CD4-positive, alpha-beta T cell treated with Interleukin-10 for 1 hour (primary cell): ENCODE measurements at places on chromosomes 11 and 22.

DNA sequence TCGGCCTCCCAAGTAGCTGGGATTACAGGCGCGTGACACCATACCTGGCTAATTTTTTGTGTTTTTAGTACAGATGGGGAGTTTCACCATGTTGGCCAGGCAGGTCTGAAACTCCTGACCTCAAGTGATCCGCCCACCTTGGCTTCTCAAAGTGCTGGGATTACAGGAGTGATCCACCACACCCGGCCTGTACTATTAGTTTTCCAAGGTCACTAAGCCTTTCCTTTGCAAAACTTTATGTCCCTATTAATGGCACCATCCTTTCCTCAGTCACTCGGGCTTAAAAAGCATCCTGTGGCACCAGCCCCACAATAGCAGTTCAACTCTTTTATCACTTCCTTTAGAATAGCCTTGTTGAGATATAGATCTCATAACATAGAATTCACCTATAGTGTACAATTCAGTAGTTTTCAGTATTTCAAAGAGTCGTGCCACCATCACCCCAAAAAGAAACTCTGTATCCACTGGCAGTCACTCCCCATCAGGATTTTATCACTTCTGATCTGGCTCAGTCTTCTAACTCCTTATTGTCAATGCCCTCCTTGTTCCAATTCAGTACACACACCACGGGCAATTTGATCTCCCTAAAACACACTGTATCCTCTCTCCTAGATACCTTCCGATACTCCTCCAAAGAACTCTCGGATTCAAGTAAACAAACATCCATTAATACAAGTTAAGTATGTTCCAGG, 921 bp upstream of the BCL2L13 start:
- no peak for DNase-seq

DNA sequence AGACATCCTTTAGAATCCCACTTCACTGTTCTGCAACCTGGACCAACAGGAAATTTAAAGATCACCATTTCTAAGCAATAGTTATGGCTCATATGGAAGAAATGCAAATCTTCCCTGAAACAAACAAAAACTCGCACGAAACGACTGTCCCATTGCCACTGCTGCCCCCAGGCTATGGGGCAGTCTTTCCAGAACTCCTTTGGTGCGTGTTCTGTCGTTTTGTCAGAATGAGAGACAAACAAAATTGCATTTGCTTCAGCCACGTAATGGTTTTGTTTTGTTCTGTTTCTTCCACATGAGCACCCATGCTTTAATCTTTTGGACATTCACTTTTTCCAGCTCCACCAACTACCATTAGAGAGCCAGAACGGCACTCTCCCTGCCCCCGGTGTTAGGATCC, 10.8 kb upstream of the FBLN1 start:
- no peak for DNase-seq

DNA sequence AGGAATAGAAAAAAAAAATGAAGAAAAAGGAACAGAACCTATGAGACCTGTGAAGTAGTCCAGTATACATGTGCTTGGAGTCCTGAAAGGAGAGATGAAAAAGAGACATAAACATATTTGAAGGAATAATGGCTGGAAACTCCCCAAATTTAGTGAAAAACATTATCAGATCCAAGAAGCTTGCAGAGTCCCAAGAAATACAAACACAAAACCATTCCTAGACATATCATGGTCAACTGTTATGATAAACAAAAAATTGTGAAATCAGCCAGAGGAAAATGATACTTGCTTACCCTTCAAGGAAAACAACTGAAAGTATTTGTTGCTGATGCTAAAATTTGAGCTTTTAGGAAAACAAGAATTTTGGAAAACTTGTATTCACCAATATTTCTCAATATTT, 250.1 kb downstream of the DDX10 start:
- no peak for DNase-seq

GRCh38 chr22:46865052-46865434, 102.6 kb downstream of the TBC1D22A start:
- no peak for DNase-seq

DNA sequence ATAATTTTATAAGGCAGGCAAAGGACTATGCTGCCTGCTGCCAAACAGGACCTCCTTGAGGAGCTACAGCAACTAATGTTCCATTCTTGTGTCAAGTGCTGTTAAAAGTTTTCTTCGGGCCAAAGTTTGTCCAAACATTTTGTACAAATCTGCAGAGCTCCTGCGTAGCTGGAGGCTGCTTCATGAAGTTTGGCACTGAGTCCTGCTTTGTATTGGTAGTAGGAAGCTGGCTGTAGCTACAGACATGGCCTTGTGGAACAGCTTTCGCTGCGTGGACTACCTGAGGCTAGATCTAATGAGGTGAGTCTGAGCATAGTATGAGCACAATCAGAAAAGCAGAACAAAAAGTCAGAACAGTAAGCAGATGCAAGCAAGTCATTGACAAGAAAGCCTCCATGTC, 528.1 kb downstream of the DLG2 start:
- DNase-seq = no peak

DNA sequence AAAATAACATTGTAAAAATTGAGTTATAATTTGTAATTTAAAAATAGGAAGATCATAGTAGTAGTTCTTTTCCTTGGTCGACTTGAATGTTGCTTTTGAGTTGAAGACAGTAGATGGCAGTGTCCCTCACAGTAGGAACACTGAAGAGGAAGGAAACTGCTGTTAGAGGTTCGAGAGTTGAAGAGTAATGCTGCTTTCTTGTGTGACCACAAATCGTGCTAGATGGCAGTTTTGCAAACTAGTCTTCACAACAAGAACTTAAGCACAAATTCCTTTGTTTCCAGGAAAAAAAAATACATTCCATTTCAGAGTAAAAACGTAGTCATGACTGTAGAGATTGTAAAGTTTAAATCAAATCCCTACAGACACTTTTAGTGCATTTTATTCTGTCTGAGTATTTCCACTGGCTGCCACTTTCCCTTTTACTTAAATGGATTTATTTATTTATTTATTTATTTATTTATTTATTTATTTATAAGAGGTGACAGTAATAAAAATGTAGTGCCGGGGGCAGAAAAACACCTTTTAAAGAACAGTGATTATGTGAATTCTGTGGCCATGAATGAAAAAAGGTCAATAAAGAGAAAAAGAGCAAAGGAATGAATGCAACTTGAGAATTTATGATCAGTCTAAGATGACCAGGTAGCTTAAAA, 54.6 kb downstream of the SPECC1L start:
- peak; percentile 62 for DNase-seq

- DNase-seq = no peak
Measured at GRCh38 chr11:116130122-116130521, 625.9 kb upstream of the CADM1 start.

DNA sequence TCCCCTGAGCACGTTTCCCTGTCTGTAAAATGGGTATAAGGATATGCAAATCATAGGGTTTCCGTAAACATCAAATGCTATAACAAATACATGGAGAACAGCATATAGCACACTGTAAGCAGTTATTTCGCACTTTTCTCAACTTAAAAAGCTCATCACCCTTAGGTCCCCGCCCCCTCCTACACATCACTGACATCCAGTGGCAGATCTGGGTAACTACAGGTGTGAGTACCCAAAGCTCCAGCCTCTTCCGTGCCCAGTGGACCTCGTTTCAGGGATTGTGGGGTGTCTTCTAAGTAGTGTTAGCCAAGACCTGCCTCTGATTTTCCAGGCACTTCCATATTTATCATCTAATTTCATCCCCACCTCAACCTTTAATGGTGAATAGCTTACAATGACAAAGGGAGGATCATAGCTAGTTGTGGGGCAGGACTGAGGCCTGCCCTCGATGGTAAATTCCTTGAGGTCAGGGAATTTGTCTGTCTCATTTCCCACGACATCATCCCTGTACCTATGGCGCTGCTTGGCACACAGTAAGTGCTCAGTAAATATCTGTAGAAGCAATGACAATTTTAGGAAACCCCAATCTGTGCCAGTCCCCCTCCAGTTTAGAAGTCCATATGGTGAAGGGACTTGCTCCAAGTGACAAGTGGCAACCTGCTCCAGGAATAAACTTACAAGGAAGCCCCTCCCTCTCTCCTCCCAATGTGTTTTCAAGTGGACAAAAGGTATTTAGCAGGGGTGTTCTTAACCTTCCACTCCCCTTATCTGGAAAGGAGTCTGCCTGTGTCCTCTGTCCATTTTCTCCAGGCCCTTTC, 340.5 kb downstream of the TENM4 start:
- no peak for DNase-seq

DNA sequence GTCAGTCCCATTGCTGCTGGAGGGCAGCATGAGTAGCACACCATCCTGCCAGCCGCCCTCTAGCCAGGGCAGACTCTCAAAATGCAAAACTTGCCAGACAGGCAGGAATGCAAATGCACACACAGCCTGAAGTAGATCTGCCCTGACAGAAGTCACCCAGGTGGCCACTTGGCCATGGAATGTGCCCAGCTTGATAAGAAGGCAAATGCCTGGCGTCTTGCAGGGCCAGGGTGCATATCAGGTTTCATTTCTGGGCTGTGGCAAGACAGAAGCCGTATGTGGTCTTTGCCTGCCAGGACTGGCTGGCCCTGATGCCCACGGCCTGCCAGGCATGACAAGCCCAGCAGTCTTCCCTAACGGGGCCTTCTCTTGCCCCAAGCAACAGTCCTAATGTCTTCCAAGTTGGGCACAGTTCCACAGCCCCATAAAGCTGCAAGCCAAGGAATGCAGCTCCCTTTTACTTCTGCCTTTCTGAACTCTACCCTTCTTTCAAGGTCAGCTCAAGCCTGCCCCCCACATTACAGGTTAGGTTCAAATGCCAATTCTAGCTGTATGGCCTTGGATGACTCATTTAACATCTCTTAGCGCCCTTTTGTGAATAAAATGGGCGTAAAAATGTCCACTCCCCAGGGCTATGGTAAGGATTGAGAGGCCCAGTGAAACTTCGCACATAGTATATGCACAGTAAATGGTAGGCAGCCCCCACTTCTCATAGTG, 29.7 kb downstream of the POU2AF3 start:
- DNase-seq = no peak

DNA sequence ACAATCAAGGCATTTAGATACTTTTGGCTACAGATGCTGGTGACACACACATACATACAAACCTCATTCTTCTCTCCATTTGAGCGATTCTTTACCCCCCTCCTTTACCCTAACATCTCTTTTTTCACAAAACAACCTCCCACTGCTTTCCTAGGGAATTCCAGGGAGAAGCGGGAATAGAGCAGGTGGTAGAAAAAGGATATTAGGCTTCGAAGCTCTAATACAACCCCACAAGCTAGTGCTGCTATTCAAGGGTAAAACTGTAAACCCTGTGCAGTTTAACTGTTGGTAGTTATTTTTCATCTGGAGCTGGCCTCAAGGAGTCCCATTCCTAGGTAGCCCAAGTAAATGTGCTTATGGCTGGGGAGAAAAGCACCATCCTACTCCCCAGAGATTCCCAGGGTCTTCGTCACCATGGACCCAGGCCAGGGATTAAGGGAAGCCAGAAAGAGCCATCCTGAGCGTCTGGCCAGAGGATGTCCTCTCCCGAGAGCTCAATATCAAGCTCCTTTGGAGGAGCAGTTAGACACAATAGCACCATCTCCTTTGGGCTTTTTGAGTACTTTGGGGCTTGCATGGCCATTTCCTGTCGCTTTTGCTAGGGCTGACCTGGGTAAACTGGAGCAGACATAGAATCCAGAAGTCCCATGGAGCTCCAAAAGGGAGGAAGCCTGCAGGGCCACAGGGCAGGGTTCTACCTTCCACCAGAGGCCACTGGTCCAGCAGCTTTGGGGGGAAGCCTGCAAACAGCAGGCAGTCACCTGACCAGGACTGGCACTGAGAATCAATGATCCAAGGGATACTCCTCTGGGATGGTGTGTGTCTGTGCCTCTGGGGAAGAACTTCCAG, 3.1 kb downstream of the MAML2 start:
- DNase-seq = no peak

DNA sequence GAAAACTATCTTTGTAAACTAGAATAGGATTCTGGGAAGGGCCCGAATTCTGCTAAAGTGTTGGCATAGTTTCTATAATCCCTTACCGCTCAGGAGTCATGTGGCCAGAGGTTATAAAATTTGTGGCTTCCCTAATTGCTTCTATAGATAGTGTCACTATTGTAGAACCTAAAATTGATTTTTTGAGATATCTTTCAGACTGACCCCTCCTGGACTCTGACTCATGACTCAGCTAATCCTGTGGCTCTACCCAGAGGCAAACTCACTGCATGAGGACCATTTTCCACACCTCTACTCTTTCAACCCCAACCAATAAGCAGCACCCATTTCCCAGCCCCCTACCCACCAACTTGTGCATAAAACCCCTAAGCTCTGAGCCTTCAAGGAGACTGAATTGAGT, 61.8 kb upstream of the PRSS23 start:
- no peak for DNase-seq

DNA sequence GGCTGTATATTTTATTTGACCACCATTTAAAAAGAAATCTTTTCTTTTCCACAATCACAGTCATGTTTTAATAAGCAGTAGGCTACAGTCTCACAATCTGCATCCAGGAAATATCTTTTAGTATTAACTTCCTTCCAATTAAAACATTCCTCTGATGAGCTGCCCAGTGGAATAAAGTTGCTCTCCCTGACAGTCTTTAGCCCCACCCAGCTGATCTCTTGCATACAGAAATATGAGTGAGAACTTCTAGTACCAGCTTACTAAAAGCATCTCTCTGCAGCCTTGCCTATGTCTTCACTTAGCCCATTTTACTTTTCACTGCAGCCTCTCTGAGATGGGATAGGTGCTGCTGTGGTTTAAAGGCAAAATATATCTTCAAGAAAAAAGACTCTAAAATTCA, 143.4 kb upstream of the ANO3 start:
- DNase-seq = no peak

- no peak for DNase-seq
Measured at GRCh38 chr11:44835938-44836337, 109.2 kb downstream of the TSPAN18 start.

DNA sequence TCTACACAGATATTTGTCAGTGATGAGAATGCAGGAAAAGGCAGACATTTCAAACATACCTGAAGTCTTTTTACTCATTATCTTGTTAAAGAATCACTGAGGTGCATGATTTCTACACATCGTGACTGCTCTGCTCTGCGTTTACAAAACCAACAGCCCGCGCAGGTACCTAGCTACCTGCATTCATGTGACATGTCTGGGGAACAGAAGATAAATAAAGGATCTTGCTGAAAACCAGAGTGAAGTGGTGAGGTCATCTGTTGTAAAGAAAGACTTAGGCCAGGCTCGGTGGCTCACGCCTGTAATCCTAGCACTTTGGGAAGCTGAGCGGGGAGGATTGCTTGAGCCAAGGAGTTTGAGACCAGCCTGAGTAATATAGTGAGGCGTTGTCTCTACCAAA, 15.7 kb downstream of the ASPHD2 start:
- no peak for DNase-seq

- DNase-seq = no peak
Measured at GRCh38 chr22:37991731-37992442, 7.5 kb upstream of the SOX10 start.

DNA sequence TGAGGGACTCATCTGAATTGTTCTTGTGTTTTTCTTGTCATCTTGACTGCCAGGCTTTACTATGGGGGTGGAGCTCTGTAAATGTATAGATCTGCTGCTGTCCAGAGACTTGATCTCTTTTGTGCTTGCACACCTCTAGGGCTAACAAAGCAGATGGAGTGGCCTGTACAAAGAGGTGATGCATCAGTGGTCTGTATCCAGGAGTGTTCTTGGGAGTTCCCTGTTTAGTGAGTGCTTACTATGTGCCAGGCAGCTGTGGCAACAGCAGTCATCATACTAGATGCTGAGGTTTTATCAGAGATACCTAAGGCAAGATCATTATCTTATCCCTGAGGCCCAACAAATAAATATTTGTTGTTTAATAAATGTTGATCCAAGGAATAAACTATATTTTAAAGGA, 33.4 kb downstream of the STIM1 start:
- DNase-seq = no peak

GRCh38 chr11:120001178-120002090, 136.5 kb downstream of the TRIM29 start:
- DNase-seq = no peak

- DNase-seq = no peak
Measured at GRCh38 chr11:130847517-130847916, 68.8 kb downstream of the SNX19 start.
